ENCODE measurements at places on chromosomes 4 and X.

GRCh38 chrX:91435395-91435794 is 756 bp downstream of the PABPC5 start:
- no peak for DNase-seq

DNA sequence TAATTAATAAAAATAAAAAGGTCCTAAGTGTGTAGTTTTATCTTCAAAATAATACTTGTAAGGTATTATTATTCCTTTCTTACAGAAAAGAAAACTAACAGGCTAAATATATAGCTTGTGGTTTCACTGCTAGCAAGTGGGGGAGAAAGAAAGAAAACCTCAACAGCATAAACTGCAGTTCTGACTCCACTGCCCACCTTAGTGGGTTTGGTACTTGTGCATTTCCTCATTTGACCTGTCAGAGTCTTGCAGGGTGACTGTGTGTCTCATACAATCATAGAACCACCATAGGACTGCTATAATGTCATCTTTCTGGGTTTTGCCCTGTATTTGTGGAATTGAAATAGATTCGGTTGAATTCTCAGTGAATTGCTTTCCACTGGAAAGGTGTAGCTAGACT is 94.7 kb upstream of the PUDP start:
- no peak for DNase-seq

DNA sequence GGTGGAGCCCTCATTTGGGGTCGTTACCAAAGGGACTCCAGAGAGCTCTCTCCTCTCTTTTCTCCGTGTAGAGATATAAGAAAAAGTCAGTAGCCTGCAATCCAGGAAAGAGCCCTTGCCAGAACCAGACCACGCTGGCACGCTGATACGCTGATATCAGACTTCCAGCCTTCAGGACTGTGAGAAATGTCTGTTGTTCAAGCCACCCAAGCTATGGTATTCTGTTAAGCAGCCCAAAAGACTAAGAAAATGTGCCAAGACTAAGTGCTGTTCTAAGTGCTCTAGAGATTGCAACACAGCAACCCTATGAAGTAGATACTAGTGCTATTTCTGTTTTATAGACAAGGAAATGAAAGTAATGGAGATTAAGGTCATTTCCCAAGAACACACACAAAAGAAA is 205.7 kb downstream of the CAMK2D start:
- no peak for DNase-seq

DNA sequence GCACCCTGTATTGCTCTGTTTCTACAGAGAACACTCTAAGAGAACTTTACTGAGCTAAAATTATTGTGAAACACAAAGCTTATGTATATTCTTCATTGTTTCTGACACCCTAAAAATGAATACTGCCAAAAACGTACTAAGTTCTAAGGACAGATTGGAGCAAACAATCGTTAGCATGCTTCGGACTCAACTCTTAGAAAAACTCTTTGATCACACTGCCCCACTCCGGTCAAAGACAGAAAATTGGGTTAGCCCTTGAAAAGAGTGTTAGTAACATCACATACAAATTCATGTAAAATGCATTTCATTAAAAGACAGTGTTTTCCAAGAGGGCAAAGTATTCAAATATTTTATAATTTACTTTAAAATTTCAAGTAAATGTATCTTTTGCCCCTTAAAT is 177.4 kb downstream of the DCHS2 start:
- DNase-seq = no peak

DNA sequence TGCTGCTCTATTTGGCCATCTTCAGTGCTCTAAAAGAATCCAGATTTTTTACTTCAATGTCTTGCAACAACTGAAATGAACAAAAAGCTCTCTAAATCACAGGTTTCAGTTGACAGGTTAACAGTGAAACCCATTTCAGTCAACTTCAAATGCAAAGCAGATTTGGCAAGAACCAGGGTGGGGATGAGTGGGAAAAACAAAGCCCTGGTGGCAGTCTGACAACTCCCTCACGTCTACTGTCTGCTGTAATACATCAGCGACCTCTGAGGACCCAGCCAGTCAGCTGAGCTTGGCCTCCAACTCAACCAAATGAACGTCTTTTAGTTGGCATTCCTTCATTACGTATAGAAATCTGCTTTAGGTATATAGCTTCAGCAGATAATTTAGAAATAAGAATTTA is 95.8 kb downstream of the COL25A1 start:
- DNase-seq = no peak

Measured in esophagus squamous epithelium (tissue), 5 donors.